Neural crest cell (in vitro differentiated cells): ENCODE measurements at places on chromosomes 2 and 18.

DNA sequence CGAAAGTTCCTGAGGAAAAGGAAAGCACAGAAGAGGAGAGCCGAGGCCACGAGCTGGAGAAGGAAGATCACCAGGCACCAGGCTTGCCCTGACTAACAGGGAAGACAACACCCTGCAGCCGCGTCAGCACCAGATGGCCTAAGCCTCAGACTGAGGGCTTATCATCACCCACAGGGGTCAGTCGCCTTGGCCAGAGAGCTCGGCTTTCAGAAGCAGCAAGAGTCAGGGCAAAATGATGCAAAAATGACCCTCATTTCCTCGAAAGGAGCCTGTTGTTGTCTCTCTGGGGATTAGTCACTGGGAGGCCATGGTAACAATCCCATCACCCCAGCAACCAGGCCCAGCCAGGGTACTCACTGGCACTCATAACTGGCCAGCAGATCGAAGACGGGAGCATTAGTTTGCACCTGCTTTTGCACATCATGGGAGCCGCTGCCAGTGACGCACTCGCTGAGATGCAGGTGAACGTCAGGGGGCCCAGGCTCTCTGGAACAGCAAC is 42.7 kb upstream of the ZFP36L2 start:
- DNase-seq = no peak

GRCh38 chr18:68500556-68500955 is 214.4 kb downstream of the TMX3 start:
- DNase-seq = no peak

DNA sequence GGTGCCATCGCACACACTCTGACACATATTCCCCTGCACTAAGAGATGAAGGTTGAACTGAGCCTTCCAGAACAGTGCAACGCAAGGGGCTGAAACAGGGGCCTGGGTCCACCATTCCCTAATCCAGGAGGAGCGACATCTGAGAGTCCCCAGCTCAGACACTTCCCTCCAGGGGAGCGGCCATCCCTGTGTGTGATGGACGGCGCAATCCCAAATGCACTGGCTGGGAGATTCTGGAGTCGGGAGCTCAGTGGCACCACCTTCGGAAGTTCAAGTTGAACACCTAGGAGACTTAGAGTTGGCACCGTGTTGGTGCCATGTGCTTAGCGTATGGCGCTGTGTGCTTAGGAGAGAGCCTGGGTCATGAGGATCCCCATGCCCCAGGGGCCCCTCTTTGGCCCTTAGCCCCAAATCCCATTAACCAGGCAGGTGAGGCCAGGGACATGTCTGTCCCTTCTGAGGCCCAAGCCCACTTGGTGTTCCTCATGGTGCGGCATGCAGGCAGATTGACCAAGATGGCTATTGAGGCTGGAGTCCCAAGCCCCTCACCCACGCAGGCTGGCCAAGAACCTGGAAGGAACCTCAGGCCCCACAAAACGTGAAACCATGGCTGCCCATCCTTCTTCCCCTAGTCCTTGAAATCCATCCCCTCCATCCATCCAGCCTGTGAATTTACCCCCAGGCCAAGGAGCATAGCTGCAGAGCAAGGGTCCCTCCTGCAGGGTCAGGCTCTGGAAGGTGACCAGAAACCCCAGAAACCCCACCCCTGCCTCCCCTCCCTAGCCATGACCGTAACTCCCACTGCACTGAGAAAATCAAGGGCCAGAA is 114.1 kb upstream of the OTOS start:
- no peak for DNase-seq

- no peak for DNase-seq
These were observed 18.4 kb upstream of the CTAGE1 start for GRCh38 chr18:22436136-22436535.

DNA sequence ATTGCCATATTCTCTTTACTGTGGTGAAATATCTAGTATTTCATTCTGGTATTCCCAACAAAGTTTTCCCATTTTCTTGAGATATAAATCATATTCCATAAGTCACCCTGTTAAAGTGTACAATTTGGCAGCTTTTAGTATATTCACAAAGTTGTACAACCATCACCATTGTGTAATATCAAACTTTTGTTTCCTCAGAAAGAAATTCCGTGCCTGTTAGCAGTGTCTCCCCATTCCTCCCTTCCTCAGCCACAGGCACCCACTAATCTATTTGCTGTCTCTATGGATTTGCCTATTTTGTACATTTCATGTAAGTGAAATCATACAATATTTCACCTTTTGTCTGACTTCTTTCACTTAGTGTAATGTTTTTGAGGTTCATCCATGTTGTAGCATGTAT is 19.7 kb downstream of the NCOA1 start:
- DNase-seq = no peak

GRCh38 chr18:3179430-3180089 is 40.2 kb downstream of the MYOM1 start:
- DNase-seq = no peak

GRCh38 chr2:120473522-120474271 is 127.8 kb downstream of the INHBB start:
- DNase-seq = no peak

- DNase-seq = no peak
These were observed 287.4 kb downstream of the PID1 start for GRCh38 chr2:228983700-228984099.

GRCh38 chr2:179410552-179411356 is 146.1 kb upstream of the SESTD1 start:
- DNase-seq = peak; percentile 29

- no peak for DNase-seq
These were observed 13.0 kb downstream of the YPEL5 start for GRCh38 chr2:30159766-30160165.

DNA sequence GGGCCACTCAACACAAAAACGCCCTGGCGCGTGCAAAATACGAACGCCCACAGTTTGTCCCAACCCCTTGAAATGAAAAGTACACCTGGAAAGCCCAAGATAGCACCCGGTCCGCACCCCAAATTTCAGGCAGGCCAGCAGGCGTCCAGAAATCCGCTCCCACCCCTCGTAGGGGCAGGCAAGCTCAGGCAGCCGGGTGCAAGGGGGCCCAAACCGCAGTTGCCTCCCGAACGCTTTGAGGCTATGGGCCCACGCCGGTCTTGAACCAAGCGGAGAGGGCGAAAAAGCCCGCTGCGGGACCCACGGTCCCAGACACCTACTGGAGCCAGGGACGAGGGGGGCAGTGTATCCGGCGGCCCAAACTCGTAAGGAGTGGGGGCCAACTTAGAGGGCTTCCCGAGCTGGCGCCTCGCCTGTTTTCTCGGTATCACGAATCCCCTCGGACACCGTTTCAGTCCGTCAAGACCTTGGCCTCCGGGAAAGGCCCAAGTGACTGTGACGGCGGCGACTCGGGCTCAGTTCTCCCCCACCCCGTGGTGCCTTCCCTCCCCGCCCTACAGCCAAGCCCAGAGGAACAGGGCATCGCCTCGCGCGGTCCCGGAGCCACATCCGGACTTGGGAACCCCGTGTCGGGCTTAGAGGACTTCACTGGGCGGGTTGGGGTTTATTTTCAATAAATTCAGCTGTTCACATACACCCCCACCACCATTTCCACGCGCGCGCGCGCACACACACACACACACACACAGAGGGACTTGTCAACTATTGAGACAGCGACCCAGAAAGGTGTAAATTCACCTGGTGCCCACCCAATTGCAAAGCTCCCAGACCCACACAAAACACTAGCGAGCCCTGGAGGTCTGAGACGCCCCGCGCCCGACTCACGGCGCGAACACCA is 6.2 kb upstream of the SATB2 start:
- DNase-seq = no peak

DNA sequence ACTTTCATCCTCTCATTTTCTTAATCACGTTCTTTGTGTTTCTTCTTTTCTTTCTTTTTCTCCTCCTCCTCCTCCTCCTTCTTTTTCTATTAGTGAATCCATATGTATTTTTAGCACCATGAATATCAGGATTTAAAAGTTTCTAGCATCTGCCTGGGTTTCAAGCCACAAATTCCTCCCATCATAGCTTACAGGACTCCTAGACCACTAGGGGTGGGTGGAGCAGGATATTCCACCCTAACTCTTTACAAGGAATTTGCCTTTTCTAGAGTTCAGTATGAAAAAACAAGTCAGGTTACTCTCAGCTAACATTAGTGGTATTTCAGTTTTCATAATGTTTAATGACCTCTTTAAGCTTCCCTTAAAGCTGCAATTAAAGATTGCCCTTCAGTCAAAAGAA is 19.1 kb upstream of the LRRTM1 start:
- no peak for DNase-seq

- DNase-seq = no peak
These were observed 270.7 kb downstream of the PIEZO2 start for GRCh38 chr18:10878703-10879102.

- DNase-seq = no peak
These were observed 39.6 kb upstream of the PDK1 start for GRCh38 chr2:172516299-172516698.

DNA sequence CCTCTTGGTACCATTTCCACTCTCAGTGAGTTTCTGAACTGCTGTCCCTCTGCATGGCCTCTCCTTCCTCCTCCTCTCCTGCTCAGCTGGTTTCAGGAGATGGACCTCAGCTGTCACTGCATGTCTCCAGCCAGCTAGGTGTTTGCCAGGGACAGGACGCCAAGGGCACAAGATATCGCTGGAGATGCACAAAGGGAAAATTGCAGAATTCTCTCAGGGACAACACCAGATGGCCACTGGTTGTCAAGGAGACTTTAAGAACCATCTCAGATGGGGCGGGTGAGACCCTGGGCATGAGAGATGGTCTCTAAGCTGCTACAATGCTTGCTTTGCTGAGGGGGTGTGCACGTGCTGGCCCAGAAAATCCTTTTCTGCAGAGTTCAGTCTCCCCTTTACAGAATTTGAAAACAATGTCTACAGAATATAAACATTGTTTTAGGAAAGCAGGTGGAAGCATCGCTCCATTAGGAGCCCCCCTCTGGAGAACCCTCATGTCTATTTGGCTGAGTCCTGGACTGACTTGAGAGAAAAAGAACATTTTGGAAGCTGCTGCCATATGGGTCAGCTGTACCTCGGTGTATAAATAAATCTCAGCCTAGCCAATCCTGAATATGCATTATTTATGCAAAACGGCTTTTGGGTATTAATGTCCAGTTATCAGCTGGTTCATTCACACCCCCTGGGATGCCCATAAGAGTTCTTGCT is 57.8 kb upstream of the SPP2 start:
- no peak for DNase-seq

DNA sequence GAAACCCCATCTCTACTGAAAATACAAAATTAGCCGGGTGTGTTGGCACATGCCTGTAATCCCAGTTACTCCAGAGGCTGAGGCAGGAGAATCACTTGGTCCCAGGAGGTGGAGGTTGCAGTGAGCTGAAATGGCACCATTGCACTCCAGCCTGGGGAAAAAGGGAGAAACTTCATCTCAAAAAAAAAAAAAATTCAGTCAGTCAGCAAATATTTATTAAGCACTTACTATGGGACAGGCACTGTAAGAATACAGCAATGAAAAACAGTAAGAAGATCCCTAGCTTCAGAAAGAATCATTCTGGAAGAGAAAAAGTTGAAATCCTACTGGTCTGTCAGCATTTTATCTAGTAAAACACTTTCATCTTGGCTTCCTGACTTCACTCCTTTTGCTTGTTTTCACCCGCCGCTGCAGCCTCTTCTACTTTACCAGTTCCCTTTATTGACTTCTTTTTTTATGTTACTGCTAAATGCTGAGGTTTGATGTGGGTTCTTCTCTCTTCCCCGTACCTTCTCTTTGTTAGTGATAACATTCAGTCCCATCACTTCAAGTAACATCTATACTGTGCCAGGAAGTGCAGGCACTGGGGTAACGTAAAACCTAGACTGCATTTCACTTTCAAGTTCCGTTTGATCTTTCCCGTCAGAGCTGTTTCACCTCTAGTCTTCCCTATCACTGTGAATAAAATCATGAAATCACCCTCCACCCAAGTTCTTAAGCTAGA is 10.8 kb upstream of the TAF4B start:
- no peak for DNase-seq

DNA sequence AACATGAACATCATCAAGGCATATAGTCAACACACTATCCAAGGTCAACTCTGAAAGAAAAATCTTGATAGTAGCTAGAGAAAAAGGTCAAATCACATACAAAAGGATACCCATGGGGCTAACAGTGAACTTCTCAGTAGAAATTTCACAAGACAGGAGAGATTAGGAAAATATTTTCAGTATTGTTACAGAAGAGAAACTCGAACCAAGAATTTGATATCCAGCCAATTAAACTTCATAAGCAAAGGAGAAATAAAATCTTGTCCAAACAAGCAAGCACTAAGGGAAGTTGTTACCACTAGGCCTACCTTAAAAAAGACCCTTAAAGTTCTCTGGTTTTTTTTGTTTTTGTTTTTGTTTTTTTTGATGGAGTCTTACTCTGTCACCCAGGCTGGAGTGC is 242.5 kb downstream of the EXOC6B start:
- DNase-seq = no peak

DNA sequence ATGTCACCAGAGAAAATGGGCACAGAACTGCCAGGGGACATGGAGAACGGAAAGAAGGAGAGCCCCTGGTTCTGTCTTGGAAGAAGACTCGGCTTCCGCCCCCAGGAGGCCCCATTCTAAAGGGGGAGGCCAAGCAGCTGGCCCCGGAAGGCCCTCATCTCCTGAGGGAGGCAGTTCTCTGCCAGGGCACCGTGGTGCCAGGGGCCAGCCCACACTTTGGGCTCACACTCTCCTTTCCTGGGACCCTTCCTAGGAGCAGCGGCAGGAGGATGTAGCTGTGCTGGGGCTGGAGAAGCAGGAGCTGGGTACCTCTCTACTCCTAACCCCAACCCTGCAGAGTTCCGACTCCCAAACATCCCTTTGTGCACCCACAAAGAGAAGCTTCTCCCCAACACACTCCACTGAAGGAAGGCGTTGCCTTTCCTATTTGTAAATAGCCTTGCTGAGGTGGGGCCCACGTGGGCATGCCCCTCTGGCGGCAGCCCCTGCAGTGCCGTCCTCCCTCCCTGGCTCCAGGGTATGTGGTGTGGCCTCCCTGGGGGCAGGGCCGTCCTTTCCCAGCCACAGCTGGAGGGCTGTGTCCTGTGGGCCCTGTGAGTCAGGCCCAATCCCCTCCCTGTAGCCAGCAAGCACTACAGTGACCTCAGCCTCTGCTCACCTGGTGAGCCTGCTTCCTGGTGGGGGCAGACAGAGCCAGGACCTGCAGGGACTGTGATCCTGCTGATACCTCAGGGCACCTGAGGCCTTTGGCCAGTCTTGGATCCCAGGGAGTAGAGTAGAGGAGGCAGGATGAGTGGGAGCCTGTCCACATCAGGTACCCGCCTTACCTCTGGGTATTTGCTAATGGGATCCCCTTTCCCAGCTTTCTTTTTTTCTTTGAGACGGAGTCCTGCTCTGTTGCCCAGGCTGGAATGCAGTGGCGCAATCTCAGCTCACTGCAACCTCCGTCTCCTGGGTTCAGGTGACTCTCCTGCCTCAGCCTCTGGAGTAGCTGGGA is 26.6 kb downstream of the ZFP36L2 start:
- DNase-seq = no peak

DNA sequence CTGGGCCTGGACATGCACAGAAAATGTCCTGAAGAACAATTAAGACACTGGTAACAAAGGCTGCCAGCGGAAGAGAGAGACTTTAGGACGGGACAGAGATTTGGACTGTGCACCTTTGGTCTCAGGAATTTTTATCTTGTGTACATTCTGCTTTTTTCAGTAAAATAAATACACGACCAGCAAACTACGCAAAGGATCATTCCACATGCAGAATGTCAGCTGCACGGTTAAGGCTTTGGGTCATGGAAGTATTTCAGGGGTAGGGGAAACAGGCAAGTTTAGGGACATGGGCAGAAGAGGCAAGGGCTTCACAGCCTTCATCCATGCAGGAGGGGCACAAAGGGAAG is 11.5 kb downstream of the TMEM163 start:
- no peak for DNase-seq
